ENCODE measurements at places on chromosomes 13 and 19.

- DNase-seq, result peak; percentile 58
Measured at GRCh38 chr13:106989876-106990275, 421.9 kb upstream of the ARGLU1 start.

- DNase-seq, result no peak
Measured at GRCh38 chr13:29817604-29818378, 32.6 kb downstream of the UBL3 start.

DNA sequence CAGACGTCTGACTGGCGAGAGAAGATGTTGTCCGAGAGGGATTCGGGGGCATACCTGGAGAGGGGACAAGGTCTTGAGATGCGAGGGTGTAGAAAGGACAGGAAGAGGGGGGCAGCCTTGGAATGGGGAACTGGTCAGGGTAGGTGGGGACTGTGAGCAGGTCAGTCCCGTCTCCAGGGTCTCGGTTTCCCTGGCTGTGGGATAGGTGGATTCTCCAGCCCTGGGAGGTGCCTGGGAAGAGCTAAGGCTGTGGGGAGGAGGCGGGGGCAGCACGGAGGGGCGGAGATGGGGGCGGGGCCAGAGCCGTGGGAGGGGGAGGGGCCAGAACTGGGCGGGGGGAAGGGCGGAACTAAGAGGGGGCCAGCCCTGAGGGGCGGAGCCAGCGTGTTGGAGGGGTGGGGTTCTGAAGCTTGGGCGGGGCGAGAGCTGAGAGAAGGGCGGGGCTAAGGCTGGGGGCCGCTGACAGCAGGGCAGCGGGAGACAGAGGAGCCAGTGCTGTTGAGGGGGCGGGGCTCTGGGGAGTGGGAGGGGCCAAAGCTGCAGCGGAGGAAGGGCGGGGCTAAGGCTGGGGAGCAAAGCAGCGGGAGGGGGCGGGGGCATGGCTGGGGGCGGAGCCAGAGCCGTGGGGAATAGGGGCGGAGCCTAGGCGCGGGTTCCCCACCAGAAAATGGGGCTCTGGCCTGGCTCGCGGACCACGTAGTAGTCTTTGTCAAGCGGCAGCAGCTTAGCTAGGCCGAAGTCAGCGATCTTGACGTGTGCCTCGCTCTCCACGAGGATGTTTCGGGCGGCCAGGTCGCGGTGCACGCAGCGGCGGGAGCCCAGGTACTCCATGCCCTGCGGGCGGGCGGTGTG, 9.5 kb upstream of the INSL3 start:
- DNase-seq, result peak; percentile 84

DNA sequence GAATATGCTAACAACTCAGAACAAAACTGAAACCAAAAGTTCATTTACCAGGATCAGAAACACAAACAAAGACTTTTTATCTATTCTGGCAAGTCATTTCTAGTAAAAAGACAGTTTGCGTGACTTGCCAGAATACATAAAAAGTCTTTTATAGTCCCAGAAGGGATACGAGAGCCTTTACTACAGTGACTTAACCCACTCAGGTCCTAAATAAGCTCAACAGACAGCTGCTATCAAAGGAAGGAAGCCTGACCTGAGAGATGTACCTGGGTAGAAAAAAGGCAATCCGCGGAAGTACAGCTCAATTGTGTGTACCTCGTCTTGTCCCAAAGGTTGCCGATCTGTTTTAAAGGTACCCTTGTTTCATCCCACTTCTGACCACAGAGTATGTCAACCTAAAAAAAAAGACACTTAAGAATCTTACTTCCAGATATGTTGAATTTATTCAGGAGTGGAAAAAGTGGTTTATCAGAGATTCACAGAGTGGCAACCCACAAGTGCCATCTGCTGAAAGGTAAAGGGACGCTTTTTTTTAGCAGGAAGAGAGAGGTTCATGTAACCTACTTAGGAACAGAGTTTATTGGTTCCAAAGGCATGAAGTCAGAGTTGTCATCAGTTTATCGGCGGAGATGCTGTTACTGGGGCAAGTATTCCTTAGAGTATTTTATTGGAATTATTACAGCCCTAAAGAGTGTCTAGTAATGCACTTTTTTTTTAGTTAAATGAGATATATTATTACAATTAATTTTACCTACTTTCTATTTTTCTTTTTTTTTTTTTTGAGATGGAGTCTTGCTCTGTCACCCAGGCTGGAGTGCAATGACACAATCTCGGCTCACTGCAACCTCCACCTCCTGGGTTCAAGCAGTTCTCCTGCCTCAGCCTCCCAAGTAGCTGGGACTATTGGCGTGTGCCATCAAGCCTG, 69.7 kb upstream of the C1QTNF9B start:
- no peak for DNase-seq

- no peak for DNase-seq
Measured at GRCh38 chr13:50122455-50122854, 107.2 kb downstream of the KCNRG start.

- peak; percentile 33 for DNase-seq
Measured at GRCh38 chr13:111187960-111188541, 72.9 kb downstream of the ARHGEF7 start.

- no peak for DNase-seq
Measured at GRCh38 chr13:40664350-40665125, 1.9 kb downstream of the FOXO1 start.

GRCh38 chr13:99224021-99224420, 23.4 kb downstream of the UBAC2 start:
- DNase-seq, result no peak

DNA sequence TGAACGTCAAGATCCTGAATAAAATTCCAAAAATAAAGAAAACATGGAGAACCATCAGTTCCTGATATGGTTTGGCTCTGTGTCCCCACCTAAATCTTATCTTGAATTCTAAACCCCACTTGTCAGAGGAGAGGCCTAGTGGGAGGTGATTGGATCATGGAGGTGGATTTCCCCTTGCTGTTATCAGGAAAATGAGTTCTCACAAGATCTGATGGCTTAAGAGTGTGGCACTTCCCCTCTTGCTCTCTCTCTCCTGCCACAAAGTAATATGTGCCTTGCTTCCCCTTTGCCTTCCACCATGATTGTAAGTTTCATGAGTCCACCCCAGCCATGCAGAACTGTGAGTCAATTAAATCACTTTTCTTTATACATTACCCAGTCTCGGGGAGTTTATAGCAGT, 827.4 kb downstream of the GPC5 start:
- no peak for DNase-seq

- no peak for DNase-seq
Measured at GRCh38 chr13:22311734-22312404, 641.0 kb downstream of the FGF9 start.

DNA sequence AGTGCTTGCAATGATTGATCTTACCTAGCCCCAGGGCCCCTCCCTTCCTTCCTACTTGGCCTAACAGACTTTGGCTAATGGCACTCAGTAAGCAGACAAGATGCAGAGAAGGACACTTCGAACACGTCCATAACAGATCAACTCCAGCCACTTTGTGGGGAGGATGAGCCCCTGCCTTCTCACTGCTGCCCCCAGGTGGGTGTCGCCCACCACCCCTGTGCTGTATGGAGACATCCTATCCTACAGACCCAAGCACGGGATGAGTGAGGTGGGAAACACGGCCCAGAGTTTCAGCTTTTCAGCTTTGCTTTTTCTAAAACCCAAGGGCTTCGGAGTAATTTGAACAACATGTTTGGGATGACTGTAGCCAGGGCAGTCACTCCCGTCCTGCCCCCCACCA, 5.5 kb downstream of the SLC7A1 start:
- DNase-seq, result no peak

- no peak for DNase-seq
Measured at GRCh38 chr19:3975637-3976087, 4.8 kb upstream of the DAPK3 start.

GRCh38 chr13:20064128-20064527, 96.7 kb downstream of the GJA3 start:
- no peak for DNase-seq

DNA sequence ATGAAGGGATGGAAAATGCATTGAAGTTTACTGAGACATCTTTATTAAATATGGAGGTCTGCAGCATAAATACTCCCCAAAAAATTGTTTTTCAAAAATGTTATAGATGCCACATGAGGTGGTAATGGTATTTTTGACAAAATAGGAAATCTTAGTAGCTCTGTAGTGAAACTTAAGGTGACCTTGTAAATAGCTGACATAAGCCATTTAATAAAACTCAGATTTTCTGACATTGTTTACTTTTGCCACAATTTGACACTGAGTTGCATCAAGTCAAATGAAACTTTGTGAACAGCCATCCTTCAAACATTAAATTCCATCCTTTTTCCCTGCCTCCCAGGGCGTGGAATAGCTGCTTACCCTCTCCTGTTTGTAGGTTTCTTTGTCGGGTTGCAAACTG, 953.1 kb downstream of the PCDH17 start:
- no peak for DNase-seq

DNA sequence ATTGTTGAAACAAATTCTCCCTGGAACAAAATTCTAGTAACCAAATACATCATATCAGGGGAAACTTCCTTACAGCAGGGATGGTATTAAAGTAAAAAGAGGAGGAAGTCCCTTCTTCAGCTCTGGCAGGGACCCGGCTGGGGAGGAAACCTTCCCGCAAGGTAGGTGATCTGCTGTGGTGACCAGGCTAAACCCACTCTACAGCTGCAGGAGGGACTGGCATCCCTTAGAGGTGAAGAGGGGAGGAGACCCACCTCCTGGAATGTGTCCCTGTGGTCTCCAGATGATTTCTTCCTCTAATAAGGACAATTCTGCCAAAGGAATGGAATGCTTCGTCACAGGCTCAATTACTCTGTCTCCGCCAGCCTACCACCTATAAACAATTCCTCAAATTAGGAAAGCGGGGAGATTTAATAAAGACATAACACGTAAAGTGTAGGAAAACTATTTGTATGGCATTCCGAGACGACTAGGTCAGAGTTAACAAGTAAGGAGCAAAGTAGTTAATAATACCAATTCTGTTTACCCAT, 637 bp upstream of the PDS5B start:
- peak; percentile 35 for DNase-seq

DNA sequence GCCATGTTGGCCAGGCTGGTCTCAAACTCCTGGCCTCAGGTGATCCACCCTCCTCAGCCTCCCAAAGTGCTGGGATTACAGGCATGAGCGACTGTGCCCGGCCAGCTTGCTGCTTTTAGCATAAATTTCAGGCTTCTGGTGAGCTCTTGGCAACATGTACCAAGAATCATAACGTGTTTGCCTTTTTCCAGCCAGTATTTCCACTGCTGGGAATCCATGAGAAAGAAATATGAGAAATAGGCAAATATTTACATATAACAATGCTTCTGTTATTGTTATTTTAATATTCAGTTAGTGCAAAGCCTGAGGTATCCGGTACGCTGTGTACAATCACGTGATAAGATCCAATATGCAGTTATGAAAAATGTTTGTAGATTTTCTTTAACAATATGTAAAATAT, 29.2 kb upstream of the CERS4 start:
- DNase-seq, result no peak

DNA sequence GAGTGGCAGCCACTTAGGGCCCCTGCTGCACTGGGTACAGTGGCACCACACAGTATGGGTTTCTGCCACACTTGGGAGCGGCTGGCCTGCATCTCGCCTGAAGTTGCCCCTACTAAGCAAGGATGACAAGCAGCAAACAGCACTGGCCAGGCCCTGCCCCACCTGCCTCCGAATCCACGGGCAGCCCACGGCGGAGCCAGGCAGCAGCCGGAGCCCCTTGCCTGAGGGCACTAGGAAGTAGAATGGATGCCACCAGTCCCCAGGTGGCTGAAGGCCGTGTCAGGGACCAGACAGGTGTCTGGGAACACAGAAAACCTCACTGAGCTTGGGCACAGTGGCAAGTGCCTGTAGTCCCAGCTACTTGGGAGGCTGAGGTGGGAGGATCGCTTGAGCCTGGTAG, 19.4 kb downstream of the MLLT1 start:
- no peak for DNase-seq

- DNase-seq, result peak; percentile 95
Measured at GRCh38 chr13:30033681-30034457, 183.5 kb upstream of the UBL3 start.

DNA sequence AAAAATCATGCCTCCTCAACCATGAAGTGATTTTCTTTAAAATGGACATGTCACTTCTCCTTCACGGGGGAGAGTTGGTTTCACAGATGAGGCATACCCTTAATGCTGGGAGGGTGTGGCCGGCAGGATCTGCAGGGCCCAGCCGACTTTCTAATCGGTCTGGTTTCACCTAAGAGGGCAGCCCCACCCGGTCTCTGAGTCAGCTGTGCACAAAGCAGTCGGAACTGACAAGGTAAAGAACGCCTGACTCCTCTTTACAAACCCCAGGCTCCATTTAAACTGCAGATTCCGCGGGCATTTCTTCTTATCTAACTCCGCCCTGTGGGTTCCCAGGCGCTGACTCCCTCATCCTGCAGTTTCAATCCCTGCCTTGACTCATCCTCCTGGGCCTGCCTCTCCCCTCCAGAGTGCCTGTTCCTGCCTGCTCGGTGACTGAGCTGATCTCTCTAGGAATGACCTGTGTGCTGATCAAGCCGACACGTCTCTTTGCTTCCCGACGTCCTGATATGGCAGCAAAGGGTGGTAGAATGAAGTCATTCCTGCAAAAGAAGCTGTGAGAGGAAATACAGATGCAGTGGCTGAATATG, 63.4 kb downstream of the EFNB2 start:
- DNase-seq, result peak; percentile 84

GRCh38 chr19:4660993-4661392, 9.1 kb downstream of the MYDGF start:
- DNase-seq, result no peak

GRCh38 chr13:79470666-79471065, 10.3 kb upstream of the NDFIP2 start:
- no peak for DNase-seq

DNA sequence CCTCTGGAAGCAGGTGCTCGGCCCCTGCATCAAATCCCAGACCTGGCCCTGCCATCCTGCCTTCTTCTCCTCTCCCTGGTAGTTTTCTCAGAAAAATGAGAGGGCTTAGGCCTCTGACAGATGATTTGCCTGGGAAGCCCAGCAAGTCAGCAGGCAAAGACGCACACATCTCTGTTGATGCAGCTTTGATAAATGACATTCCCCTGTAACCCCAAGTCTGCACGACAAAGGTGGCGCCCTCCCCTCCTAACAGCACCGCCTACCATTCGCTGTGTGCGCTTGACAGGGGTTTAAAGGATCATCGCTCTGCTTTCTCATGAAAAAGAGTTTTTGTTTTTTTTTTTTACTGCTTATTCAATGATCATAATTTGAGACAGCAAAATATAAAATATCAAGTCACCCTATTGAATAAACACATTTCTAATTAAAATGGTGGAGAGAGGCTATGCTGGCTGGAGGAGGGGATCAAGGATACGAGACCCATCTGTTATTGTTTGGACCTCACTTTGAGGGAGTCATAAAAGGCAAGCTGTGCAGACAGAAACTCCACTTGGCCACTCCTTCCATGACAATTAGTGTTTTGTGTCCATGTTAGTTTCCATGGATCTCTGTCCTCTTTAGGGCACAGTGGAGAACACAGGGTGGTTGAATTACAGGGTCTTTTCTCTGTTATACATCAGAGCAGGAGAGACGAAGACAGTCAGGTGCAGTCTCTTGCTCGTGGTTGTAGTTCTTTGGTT, 126.1 kb downstream of the FGF9 start:
- DNase-seq, result no peak

GRCh38 chr19:39052243-39052746, 19.9 kb upstream of the FBXO27 start:
- peak; percentile 26 for DNase-seq
